Lower leg skin (tissue), 4 donors: ENCODE measurements at places on chromosomes 7 and 10. TPM values are rescaled to one million over a fixed set of nuclear protein-coding genes. Genes with fewer than 3 reads are reported as not detected.

- no peak for DNase-seq
Measured at GRCh38 chr7:50197549-50197948, 104.5 kb upstream of the ZPBP start.

The SPDYE11 gene
- not detected for total RNA-seq

DNA sequence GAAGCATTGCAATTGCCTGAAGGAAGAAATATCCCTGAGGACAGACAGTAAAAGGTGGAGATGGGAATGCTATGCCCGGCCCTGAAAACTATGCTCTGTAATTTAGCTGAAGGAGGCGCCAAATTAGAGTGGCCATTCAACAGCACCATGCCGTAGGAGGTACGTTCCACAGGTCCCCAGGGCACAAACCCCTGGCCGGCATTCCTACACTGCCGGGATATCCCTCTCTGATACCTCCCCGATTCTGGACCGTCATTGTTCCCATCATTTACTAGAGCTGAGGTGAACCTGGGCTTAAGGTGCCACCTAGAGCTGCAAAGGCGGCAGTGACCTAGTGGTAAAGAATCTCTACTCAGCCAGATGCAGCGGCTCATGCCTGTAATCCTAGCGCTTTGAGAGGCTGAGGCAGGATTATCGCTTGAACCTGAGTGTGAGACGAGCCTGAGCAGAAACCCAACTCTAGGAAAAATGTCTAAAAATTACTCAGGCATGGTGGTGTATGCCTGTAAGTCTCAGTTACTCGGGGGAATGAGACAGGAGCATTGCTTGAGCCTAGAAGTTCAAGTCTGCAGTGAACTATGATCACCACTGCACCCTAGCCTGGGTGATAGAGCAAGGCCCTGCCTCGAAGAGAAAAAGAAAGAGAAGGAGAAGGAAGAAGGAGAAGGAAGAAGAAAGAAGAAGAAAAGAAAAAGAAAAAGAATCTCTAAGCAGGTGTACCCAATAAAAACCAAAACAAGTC is 53.0 kb upstream of the TNKS2 start:
- DNase-seq: no peak

DNA sequence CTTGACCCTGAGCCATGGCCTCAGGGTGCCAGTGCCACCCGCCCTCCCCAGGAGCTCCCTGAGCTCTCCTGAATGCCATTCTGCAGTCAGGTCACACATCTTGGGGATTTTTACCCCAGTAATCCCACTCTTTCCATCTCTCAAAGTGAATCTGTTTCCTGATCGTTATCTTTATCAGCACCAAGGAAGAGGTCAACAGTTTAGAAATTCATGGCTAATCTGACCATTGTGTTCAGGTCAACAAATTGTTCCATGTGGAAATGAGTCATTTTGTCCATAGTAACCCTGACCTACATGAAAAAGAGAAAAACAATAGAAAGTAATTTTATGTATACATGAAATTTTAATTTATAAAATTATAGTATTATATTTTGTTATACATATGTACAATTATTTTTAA is 28.8 kb upstream of the ZNF488 start:
- DNase-seq: no peak

- peak; percentile 77 for DNase-seq
Measured at GRCh38 chr10:80272793-80273522, 16.5 kb downstream of the MAT1A start.

The STOX1 gene
- 2.1 TPM for total RNA-seq

GRCh38 chr7:94059746-94060145 is 55.6 kb upstream of the BET1 start:
- DNase-seq: no peak

- DNase-seq: no peak
Measured at GRCh38 chr10:44811072-44811471, 100.1 kb upstream of the TMEM72 start.

DNA sequence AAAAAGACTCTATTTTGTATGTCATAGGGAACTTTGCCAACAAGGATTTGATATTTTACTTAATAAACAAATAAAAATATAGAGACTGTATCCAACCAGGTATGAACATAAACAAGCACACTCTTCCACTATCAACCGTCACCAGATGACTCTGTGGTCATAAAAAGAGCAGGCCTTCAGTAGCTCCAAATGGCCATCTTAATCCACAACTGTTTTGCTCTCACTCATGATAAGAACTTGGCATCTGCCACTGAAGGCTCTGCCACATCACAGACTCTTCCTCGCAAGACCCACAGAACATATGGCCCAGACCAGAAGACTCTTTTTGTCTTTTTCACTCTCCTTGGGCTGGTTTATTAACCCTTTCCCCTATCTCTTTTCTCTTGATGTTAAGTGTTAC is 98.7 kb upstream of the POM121L12 start:
- DNase-seq: no peak
